ENCODE measurements at places on chromosomes 2 and 18.
A peak's percentile ranks its signal among the peaks of the same experiment; 100 is the strongest.

DNA sequence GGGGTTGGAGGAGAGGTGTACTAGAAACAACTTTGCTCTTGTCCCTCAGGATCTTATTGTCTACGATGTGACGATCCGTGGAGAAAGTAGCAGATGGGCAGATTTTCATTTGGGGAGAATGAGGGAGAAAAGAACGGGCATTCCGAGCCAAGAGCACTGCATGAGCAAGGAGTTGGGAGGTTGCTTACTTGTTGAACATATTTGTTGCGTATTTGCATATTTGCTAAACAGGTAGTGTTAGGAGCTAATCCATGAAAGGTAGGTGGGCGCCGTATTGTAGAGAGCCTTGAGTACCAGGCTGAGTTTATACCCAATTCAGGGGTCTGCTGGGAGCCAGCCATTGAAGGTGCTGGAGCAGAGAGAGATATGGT lies 490 bp downstream of the BCS1L start:
- DNase-seq, result no peak

DNA sequence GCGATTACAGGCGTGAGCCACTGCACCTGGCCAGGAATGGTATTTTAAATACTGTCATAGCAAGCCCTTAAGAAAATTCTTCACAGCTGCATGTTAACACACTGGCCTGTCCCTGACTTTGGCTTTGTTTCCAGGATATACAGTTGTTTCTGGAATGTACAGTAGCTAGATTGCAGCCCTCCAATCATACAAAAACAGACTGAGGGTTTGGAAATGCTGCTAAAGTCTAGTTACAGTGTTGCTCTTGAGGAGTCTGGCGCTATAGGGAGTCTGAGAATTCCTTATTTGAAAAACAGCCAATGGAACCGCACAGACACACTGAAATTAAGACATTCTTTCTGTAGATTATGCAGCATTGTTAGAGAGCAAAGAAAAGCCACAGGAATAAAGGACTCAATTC lies 37.7 kb downstream of the STON1 start:
- peak; percentile 47 for DNase-seq

GRCh38 chr18:5066380-5066977 lies 130.6 kb downstream of the AKAIN1 start:
- DNase-seq, result no peak

- DNase-seq, result no peak
These were observed 53.7 kb downstream of the TRIB2 start for GRCh38 chr2:12770300-12770968.

DNA sequence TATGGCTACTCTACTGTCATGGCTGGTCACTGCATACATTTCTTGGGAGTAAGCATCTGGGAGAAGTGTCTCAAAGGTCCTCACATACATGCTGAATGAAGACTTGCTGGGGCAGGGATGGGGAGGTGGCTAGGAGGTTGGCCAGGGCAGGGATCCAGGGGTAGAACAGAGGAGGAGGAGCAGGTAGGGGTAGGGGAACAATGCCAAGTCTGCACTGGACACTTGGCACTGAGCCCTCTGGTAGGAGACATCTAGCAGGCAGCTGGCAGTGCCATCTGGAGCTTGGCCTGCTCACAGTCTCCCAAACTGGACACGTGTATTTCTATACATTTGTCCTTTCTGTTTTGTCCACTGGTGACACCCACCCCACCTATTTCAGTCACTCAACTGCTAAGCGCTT lies 62.7 kb upstream of the REV1 start:
- peak; percentile 40 for DNase-seq

DNA sequence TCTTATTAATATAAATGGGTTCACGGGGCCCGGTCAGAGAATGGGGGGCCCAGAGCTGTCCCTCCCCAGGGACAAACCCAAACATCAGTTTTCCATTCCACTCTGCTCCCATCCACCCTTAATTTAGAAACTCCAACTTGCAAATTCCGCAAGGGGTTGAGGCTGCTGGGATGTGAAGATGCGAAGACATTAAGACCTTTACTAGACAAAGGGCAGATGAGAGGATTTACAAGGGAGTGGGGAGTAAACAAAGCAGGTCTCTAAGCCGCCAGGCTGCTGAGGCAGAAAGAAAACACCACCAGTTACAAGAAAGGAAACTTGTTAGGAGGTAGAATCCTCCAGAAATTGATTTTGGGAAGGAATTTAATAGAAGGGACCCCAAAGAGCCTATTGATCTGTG lies 33.1 kb downstream of the MARCO start:
- no peak for DNase-seq
